ENCODE measurements at places on chromosomes 7 and 10.

GRCh38 chr10:49357910-49358309 is 38.0 kb downstream of the DRGX start:
- DNase-seq, result no peak
- no peak overlapping the region for H3K4me3 ChIP-seq
- H3K27ac ChIP-seq, result no peak overlapping the region
- H3K4me1 ChIP-seq, result no peaks in the 10 kb centered on the region
- H3K27me3 ChIP-seq, result no peaks in the 10 kb centered on the region

DNA sequence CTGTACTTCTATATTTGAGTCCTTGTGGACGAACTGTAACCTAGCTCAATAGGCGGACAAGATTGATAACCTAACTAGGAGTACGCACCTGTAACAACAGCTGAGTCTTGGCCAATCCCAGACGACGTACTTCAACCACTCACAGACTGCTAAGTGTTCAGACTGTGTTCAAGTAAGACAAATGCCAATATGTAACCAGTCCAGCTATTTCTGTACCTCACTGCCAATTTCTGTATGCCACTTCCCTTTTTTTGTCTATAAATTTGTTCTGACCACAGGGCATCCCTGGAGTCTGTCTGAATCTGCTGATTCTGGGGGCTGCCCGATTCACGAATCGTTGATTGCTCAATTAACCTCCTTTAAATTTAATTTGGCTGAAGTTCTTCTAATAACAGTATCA is 32.2 kb downstream of the HACD1 start:
- DNase-seq, result no peak
- H3K4me1 ChIP-seq, result no peaks in the 10 kb centered on the region
- no peak overlapping the region for H3K4me3 ChIP-seq
- no peaks in the 10 kb centered on the region for H3K27me3 ChIP-seq
- no peak overlapping the region for H3K27ac ChIP-seq

DNA sequence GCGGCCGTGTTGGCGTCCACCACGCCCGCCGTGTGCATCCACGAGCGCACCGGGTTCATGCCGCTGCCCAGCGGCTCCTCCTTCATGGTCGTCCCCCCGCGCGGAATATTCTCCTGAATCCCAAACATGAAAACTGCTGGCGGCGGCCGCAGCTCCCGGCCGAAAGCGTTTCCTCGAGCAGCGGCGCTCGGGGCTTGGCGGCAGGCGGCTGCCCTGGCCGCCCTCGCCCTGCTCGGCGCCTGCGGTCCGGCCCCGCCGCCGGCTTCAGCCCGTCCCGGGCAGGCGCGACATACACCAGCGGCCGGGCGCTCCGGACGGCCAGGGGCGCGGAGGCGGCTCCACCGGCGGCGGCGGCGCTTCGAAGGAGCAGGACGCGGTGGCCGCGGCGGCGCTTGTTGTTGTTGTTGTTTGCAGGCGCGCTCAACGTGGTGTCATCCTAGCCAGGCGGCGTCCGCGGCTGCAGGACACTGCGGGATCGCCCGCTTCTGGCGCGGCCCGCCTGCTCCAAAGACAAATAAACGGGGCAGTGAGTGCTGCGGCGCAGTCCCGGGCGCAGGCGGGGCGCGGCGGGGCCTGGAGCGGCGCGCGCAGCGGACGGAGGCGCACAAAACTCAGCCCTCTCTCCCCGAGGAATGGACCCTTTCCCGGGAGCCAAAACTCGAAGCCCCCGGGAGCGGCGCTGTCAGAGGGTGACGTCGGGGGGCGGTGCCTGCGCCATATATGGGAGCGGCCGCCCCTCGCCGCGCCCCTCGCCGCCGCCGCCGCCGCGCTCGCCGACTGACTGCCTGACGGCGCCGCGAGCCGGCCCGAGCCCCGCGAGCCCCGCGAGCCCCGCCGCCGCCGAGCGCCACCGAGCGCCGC is at the start of gene EBF3:
Gene EBF3 (minus strand): TSS at position 634 of the 861 bp plus-strand sequence. CDS start 506 bp downstream, at position 128.
- no peaks in the 10 kb centered on the region for H3K36me3 ChIP-seq
- DNase-seq, result no peak
- peak within 1 kb of the TSS; percentile 59 for H3K4me3 ChIP-seq
- H3K4me1 ChIP-seq, result peaks cover 9% of the 10 kb centered on the region
- peaks cover 23% of the 10 kb centered on the region for H3K27me3 ChIP-seq

- H3K27me3 ChIP-seq, result no peaks in the 10 kb centered on the region
- no peak overlapping the region for H3K4me3 ChIP-seq
- DNase-seq, result no peak
- H3K36me3 ChIP-seq, result no peaks in the 10 kb centered on the region
Observed at GRCh38 chr10:3754727-3755439, 30.1 kb downstream of the KLF6 start.

GRCh38 chr10:1731592-1731991 is 5.7 kb downstream of the ADARB2 start:
- no peak overlapping the region for H3K27ac ChIP-seq
- no peak for DNase-seq
- H3K36me3 ChIP-seq, result no peaks in the 10 kb centered on the region
- no peaks in the 10 kb centered on the region for H3K27me3 ChIP-seq
- H3K4me3 ChIP-seq, result no peak overlapping the region
- no peaks in the 10 kb centered on the region for H3K4me1 ChIP-seq

- DNase-seq, result peak; percentile 69
- no peak overlapping the region for H3K4me3 ChIP-seq
- no peaks in the 10 kb centered on the region for H3K36me3 ChIP-seq
- H3K27ac ChIP-seq, result no peak overlapping the region
- H3K27me3 ChIP-seq, result no peaks in the 10 kb centered on the region
Observed at GRCh38 chr7:77455321-77455720, 39.2 kb upstream of the GSAP start.

GRCh38 chr7:135169141-135169963 is 1.2 kb downstream of the CYREN start:
- DNase-seq, result peak; percentile 30
- H3K36me3 ChIP-seq, result peaks cover 5% of the 10 kb centered on the region
- peaks cover 10% of the 10 kb centered on the region for H3K4me1 ChIP-seq
- H3K27me3 ChIP-seq, result no peaks in the 10 kb centered on the region
- H3K4me3 ChIP-seq, result peak overlapping the region; percentile 97
- H3K27ac ChIP-seq, result peak overlapping the region; percentile 96

GRCh38 chr7:137992104-137992549 is 9.8 kb downstream of the CREB3L2 start:
- no peaks in the 10 kb centered on the region for H3K36me3 ChIP-seq
- H3K27me3 ChIP-seq, result no peaks in the 10 kb centered on the region
- H3K4me3 ChIP-seq, result no peak overlapping the region
- H3K4me1 ChIP-seq, result no peaks in the 10 kb centered on the region
- H3K27ac ChIP-seq, result no peak overlapping the region

Measured in Panc1 (cell line).